Upper lobe of left lung (tissue), 6 donors: ENCODE measurements at places on chromosomes 13 and 19.

GRCh38 chr19:48969276-48970138 lies 4.4 kb downstream of the FTL start:
- DNase-seq: peak; percentile 87

DNA sequence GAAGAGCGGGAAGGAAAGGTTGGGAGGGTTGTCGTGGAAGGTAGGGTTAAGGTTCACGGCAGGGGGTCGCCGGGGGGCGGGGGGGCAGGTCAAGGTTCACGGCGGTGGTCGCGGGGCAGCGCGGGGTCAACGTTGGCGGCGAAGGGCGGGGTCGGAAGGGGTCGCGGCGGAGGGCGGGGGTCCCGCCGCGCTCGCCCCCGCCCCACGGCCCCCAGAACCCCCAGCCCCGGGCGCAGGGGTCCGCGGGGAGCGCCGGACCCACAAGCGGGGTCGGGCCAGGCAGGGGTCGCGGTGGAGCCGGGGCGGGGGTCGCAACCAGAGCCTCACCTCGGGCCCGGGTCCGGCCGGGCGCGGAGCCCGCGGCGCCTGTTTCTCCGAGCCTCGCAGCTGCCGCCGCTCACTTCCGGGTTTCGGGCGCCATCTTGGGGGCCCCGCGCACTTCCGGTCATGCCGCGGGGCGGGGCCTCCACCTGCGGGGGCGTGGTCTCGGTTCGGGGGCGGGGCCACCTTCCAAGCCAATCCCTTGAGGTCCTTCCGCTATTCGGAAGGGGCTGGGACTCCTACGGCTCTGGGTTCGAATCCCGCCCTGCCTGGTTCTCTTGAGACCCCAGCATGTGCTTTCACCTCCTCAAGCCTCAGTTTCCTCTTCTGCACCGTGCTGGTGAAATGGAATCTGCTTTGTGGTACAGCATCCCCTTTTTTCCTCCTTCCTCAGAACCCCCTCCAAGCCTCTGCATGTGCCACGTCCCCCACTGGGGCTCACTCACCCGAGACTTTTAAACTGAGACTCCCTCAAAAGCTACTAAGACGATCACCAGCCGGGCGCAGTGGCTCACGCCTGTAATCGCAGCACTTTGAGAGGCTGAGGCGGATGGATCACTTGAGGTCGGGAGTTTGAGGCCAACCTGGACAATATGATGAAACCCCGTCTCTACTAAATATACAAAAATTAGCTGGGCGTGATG lies at the start of gene SBNO2:
SBNO2 (minus strand) TSS at position 424 of the 965 bp plus-strand sequence. CDS start 19,992 bp downstream, outside the sequence.
- DNase-seq: peak; percentile 99

- DNase-seq: no peak
Observed at GRCh38 chr19:539429-540030, 4.3 kb upstream of the GZMM start.

GRCh38 chr13:100214886-100215285 lies 126.0 kb downstream of the PCCA start:
- DNase-seq: no peak

DNA sequence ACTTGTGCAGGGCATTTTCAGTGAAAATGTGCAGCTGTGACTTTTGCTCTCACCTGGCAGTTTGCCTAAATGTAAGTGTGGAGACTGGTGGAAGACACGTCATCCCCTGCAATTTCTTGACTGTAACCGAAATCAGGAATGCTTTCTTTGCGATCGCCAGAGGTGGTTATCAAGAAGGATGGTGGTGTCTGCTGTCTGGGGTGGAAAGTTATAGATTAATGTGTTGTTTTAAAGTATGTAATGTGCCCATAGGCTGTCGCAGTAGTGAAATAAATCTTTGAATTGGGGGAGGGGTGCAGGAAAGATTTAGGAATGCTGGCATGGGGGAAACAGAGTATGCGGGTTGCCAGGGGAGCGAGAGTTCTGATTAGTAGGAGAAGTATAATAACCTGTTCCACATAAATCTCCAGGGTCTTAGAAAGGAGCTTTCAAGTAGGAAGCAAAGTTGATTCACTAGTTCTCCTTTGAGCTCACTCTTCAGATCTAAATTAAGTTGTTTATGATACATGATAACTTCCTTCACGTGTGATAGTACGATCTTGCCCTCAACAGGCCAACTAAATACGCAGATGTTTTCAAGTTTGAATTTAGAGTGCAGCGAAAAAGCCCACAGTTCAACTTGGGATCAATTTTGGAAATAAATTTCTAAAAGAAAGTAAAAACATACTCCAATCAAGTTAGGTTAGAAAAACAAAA lies 1520.0 kb upstream of the SLC10A2 start:
- no peak for DNase-seq

DNA sequence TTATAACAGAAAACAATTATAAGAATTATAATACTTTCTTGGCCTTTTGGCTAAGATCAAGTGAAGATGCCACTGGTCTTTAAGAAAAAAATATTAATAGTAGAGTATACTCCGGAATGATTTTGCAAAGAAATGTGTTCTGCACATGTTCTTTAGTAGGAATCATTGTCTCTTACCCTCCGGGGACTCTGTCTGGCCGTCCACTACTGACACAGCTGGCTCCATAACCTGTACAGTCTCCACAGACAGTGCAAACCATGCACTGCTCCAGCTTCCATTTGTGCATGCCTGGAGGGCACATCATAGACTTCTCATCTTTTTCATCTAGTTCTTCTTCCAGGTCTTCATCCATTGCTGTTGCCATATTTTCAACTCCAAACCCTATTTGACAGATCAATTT lies 75.9 kb downstream of the MYCBP2 start:
- no peak for DNase-seq

GRCh38 chr13:59476366-59476765 lies 687.4 kb downstream of the DIAPH3 start:
- DNase-seq: no peak

GRCh38 chr19:3250675-3251074 lies 26.2 kb downstream of the CELF5 start:
- no peak for DNase-seq

DNA sequence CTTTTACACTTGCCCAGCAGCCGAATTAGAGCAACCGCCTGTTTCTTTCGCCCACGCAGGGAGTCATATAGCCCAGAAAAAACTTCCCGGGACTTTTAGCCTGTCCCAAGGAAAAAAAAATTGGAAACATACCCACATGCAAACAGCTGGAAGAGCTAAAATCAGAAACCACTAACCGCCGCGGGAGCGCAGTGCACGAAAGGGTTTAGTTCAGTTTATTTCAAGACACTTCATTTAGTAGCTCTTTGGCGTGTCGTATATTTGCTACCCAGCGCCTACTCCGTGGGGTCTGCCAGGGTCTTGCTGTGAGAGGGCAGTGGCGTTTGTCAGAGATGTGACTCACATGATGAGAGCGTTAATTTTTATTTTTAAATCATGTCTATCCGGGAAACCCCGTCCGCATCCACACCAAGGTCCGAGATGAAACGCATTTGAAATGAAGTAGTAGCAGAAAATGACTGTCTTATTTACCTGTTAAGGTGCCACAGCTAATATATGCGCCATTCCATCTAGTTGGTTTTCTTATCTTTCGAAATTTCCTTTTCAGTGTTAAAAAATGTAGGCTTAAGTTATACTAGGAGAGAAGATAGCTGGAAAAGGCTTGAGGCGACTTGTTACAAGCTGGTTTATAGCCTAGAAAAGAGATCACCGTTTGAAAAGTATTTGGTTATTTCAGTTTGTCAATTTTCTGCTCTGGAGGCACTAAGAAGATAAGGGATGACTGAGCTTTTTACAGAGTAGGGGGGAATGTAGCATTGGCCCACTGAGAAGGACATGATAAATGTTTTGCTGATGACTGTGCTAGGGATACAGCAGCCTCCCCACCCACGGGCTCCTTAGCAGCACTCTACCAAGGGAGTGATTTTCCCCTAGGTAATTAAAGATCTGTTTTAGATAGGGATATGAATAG lies 1.7 kb downstream of the KLF5 start:
- DNase-seq: peak; percentile 42

DNA sequence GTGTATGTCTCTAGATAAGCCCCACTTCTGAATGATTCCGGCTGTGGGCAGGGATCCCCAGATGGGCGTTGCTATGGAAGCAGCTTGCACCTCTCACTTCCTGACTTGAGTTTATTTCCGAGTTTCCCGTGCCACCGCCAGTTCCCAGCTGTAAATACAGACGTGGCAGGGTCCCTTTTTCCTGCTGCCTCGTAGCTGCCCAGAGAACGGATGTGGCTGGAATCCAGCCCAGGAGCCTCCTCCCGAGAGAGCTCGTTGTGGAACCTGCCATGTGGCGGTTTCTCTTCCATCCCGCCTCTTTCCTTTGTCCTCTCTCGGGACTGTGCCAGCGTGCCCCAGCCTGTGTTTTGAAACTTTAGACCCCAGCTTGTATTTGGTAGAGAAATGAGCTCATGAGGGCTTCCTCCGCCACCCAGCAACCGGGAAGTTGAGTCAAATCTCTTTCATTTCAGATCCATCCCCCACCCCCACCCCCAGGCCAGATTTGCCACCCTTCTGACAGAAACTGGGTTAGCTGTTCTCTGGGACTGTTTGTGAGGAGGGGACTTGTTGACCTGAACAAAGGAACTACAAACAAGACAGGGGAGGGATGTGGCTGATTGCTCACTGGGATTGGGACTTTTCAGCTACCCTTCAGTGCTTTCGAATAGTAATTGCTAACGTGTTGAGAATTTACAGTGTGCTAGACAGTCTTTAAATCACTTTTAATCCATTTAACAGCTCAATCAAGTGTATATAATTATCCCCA lies 96.6 kb downstream of the SIPA1L3 start:
- DNase-seq: peak; percentile 73

GRCh38 chr13:73173279-73173811 lies 114.5 kb downstream of the KLF5 start:
- no peak for DNase-seq

DNA sequence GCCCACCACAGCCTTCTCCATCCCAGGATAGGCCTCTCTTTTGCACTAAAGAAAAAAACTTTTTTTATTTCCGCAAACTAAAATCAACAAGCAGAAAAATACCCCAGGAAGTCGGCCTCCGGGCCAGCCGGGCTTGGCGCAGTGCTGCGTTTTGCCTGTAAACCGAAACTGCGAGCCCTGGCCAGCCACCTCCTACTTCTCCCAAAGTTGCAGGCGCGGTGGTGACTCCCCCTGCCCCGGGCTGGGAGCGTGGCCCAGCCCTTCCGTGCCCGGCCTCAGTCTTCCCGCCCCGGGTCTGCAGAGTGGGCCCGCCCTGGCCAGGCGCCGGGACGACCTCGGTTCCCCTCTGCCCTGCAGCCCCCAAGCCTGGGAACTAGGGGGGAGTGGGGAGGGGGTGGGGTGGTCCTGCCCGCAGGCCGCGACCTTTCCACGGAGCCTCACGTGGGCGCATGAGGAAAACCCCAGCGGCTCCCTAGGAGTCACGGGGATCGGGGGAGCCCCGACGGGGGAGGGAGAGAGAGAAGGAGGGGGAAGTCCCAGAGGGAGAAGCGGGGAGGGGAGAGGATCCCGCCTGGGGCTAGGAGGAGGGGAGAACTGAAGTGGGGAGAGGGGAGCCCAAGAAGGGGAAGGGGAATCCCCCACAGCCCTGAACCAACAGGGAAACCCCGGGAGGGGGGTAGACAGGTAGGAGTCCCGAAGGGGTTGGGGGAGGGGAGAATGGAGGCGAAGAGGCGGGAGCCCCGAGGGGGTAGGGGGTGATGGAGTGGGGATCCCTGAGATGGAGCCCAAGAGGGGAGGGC lies 3.0 kb downstream of the GADD45B start:
- DNase-seq: peak; percentile 92
